ENCODE measurements at places on chromosomes 5 and 9.

DNA sequence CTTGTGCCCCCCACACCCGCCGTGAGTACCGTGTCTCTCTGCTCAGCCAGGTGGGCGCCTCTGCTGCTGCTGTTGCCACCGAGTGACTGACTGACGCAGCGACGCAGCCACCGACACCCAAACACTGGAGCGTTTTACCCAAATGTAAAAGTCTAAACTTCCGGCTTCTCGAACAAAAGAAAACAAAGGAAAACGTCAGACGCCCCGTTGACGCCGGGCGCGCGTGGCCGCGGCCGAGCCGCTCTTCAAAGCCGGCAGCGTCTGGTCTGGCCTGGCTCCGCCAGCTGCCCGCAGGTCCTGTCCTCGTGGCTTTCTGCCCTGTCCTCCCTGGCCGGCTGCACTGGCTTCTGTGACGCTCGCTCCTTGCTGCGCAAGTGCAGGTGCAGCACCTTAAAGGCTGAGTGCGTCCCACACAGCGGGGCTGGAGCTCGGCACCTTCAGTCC is 41.4 kb upstream of the CLPTM1L start:
- peak; percentile 69 for DNase-seq

GRCh38 chr5:5141625-5142525 is 1.7 kb downstream of the ADAMTS16 start:
- no peak for DNase-seq

DNA sequence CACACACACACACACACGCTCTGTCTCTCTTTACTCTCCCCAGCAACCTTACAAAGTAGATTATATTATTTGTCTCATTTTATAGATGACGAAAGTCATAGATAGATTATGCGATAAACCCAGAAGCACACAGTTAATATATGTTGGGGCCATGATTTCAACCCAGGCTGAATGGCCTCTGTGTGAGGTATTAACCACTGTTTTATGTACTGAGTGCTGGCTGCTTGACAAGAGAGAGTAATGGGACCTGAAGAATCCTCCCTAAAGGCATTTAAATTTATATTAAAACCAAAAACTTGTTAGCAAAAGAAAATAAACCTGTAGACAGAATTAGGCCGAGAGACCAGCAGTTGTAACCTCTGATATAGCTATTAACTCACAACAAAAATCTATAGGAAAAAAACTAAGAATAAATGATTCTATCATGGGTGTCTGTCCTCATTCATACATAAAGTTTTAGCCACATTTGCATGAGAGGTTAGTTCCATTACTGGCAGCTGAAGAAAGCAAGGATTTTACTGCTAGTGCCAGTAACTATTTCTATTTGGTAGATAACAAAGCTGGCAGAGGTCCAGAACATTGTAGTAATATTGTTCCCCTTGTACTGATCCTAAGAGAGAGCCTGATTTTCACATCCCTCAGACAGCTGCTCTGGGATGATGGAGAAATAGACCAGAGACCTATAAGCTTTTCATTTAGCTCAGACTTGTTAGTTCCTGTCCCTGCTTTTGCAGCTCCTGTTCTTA is 250.9 kb downstream of the ADGRV1 start:
- DNase-seq = no peak

GRCh38 chr5:136210259-136210658 is 17.3 kb upstream of the SMIM32 start:
- DNase-seq = no peak

- no peak for DNase-seq
Measured at GRCh38 chr9:36849943-36850342, 184.1 kb downstream of the PAX5 start.

- DNase-seq = no peak
Measured at GRCh38 chr5:177429248-177430040, 3.0 kb downstream of the GRK6 start.

DNA sequence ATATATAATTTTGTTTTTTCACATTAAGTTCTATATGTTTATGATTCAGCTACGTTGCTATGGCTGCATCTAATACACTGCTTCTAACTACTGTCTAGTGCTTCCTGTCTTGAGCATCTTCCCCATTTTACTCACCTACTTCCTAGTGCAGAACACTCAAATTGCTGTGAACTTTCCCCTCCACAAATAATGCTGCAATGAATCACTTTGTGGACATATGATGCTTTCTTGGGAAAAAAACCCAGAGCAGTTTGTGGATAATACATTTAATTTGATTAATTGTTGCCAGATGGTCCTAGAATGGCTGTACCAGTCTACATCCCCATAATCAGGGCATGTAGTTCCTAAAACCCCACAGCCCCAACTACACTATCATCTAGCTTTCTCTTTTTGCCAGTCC is 18.5 kb downstream of the CD180 start:
- DNase-seq = no peak

DNA sequence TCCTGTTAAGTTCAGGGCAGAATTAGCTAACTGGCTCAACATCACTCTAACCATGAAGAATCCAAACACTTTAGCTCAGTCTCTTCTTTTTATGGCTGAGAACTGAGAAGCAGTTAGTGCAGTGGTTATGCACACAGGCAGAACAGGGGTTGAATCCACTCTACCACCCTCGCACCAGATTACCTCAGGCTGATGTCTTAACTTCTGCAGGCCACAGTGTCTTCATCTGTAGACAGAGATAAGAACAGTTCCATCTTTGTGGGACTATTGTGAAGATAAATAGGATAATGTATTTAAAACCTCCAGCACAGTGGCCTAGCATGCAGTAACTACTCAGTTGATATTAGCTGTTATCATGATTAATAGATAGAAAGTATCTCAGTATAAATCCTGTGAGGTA is 54.8 kb downstream of the FAM114A2 start:
- DNase-seq = no peak

DNA sequence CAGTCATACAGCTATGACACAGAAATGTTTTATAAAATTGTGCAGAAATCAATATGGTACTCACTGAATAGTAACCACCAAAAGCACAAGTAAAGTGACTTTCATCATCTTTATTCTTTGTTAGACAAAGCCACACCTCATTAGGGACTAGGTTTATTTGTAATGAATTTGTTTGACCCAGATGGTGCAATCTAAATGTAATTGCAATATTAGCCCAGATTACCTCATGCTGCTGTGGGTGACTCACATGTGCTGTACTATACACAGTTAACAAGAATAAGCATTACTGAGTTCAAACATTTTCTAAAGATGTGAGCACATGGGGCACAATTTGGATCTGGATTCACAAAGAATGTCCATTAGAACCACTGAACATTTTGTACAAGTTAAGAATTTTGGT is 759.3 kb upstream of the TYRP1 start:
- DNase-seq = no peak

DNA sequence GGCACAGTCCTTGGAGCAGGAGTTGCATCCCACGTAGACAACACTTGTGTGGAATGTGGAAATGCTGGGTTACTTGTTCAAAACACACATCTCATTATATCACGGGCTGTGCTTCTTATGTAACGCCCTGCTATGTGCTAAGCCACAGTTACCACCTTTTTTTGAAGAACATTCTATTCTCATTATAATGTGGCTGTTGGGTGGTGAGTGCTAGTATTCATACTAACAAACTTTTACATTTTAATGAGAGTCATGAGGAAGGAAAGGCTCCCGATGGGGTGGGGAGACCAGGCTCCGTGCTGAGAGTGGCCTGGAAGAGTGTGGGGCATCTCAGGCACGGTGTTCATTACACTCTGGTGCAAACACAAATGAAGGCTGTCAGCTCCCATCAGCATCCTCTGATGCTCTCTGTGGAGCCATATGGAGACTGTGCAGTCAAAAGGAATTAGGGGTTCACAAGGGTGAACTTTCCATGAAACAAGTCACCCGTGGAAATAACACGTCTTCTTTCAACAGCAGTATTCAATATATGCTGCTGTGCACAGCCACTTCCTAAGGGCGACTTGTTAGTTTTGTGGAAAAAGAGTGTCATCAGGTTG is 153.1 kb upstream of the RAPGEF1 start:
- DNase-seq = no peak

DNA sequence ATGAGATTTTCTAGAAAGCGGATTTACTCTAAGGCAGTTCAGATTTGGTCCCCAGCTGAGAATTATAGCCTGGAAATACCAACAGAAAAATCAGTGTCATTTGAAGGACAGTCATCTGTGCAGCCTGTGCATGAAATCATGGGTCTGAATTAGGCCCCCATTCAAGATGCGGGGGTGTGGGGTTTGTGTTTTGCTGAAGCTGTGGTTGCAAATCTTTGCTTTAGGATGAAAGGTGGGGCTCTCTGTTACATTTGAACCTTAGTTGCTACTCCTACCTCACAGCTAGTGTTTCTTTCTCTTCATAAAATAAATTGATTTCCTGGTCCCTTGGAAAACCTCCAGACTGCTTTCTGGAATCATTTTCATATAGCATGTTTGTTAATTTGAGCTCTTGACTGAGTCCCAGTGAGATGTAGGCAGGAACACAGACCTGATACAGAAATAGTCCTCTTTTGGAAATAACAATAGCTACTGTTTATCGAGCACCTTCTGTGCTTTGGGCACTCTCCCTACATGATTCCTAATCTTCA is 4.8 kb upstream of the ABL1 start:
- DNase-seq = no peak

- DNase-seq = no peak
Measured at GRCh38 chr9:124802426-124802825, 25.5 kb downstream of the OLFML2A start.

DNA sequence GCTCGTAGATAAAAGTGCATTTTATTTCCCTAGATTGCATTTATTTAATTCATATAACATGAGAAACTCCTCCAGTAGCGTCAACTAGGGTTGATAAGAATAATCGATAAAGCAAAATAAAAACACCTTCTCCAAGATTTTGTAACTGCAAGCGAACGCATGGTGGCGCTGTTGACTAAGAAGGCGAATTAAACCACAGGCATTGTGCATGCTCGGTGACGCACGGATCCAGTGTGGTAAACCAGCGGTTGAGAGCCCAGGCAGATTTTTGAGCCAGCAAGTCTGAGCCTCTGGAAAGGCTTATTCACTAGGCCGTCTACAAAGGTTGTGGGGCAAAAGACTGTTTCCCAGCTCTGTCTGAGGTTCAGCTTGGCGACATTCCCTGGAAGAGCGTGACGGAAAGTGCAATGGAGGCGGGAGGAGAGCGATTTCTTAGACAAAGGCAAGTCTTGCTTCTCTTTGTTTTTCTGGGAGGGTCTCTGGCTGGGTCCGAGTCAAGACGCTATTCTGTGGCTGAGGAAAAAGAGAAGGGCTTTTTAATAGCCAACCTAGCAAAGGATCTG is at the start of gene PCDHB3:
TSS of gene PCDHB3 (plus strand) at position 231 of the 563 bp plus-strand sequence. CDS start at position 408, 177 bp downstream.
- no peak for DNase-seq

DNA sequence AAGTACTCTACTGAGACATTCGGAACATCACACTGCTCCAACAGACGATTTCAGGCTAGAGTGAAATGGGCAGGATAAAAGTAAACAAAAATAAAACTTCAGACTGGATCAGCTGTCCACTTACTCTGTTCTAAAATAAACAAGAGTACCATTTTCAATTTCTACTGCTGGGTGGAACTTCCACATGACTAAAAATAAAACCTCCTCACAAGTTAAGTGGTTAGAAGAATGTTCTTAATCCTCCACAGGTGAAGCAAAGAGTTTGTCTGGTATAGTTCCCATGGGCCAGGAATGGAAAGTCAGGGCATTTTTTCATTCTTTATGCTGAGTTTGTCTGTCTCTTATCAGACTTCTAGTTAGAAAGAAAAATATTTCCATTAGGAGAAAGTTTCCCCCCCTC is 15.7 kb downstream of the NUDT12 start:
- no peak for DNase-seq

DNA sequence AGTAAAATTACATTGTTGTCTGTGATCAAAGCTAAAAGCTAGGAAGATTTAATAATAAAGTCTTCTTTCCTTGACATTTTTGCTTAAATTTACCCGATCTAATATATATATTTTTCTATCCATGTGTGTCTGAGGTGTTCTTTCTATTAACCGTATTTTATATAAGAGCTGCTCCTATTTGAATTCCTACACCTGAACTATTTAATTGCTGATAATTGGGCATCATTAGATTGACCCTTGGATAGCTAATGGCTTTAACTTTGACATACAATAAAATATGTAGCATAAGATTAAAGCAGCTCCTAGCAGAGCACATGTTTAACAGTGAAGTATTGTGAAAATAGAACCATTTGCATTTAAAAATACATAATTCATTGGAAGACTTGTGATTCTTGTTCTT is 792.7 kb downstream of the MAT2B start:
- DNase-seq = no peak

DNA sequence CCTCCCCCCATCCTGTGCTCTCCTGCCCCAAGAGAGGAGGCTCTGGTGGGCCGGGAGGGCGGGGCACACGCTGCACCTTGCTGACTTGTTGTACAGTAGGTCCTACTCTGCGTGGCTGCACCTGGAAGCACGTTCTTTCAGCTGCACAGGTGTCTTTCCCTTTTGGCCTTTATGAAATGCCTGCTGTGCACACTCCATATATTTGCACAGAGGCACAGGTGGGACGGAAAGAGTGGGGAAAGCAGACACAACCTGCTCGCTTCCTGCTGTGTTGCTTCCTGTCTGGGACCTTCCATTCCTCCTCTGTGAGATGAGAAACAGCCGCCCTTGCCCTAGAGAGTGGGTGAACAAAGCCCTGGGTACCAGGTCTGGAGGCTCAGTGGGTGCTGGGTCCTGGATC is 4.8 kb downstream of the USP20 start:
- DNase-seq = no peak

DNA sequence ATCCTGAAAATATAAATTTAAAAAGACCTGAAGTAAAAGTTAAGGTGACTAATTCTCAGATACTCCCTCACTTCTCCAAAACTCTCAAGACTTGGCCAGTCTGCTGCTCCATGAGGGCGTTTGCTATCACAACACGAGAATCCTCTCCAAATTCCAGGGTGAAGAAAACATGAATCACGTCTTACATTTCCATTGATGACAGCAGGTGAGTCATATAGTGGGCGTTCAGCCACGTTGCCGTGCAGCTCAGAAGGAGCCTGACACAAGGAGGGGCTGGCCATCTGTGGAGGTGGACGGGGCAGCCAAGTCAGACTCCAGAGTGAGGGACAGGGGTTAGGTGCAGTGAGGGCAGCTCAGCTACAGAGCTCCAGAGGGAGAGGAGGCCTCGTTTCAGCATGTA is 555.1 kb upstream of the ADAMTS16 start:
- DNase-seq = no peak

- no peak for DNase-seq
Measured at GRCh38 chr9:38342532-38342931, 50.0 kb upstream of the ALDH1B1 start.

DNA sequence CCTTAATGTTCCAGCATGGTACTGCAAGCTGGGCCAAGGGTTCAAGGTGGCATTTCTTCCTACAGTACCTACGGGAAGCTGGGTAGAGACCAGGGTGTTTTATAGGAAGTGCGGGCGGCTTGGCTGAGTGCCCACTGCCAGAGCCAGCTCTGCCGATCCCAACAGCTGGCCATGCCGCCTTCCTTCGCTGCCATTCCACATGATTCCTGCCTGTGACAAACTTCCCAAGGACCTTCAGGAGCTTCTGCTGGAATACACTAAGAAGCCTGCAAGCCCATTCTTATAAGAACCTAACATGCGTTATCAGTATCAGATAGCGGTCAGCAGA is 22.0 kb downstream of the MYO10 start:
- no peak for DNase-seq

DNA sequence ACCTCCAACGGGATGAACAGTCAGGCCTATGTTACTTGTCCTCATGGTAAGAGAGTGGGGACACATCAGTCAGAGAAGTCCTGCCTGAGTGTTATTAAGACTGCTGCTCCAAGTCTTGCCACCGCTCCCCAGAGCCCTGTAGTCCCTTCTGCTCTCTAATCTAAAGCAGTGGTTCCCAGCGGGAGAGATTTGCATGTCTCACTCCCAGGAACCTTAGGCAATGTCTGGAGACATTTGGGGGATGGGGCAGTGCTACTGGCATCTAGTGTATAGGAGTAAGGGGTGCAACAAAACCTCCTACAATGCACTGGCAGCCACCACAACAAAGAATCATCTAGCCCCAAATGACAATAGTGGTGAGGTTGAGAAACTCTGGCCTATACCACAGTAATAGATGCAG is 2.6 kb upstream of the SVEP1 start:
- DNase-seq = no peak

Data from LNCaP clone FGC (cell line).